ENCODE measurements at places on chromosomes 12 and 14.

GRCh38 chr12:112989806-112990205 is 11.5 kb downstream of the OAS2 start:
- no peak for DNase-seq

- DNase-seq, result no peak
Measured at GRCh38 chr12:114779186-114779585, 95.2 kb upstream of the TBX3 start.

- no peak for DNase-seq
Measured at GRCh38 chr12:43009846-43010240, 420.3 kb upstream of the PRICKLE1 start.

GRCh38 chr12:117187421-117187820 is 2.8 kb downstream of the FBXO21 start:
- DNase-seq, result no peak

DNA sequence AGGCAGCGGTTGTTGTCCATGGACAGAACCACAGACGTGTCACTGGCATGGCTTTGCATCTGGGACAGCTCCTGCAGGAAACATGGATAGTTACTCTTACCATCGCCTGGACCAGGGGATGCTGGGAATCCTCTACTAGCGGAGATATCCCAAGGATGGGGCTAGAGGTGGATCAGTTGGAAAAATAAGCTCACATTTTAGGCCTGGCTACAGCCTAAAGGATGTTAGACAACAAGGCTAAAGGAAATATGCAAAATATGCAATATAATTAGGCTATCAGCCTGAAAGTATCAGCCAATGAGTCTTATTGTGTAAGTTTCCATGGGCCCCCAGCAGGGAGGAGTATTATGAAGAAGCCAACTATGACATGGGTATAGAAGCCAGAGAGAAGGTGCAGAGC is 5.0 kb downstream of the KRT76 start:
- no peak for DNase-seq

DNA sequence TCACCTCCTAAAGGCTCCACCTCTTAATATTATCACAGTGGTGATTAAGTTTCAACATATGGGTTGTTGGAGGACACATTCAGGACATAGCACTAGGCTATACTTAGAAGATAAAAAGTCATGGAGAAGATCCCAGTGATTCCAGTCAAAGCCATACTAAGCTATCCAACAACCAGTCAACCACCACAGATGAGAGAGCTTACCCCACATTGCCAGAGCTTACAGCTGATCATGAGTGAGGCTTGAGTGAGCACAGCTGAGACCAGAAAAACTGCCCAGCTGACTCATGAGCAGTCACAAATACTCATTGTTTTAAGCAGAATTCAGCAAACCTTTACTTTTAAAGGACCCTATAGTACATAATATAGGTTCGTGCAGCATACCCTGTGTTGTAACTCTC is 85.1 kb downstream of the DRAM1 start:
- DNase-seq, result no peak

DNA sequence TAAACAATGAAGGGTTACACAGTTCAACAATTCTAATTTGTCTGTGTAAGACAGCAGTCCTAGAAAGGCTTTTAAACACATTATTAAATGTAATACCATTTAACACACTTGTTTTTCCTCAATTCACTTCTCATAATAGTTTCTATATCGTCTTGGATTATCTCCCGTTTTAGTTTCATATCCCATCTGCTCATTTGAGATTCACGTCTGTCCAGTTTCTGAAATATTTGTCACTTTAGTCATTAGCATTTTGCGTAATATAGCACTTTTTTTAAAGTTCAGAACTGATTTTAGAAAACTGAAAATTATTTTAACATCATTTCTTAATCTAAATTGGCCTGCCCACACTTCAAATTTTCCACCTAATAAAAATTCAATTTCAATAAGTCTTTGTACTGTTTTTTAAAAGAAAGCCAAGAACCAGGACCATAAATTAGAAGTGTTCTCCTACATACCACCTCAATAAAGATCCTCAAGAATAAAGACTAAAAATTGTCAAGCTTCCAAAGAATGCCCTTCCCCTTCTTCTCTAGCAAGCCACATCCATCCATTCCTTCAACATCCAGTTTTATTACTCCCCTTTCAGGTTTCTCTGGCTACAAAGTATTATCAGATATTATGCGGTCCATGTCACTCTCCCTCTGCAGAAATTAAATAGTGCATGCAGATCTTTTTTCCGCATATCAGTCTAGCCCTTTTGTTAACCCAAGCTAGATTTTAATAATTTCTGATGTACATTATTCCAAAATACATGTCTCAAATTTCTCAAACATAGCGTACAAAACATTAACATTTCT is 11.9 kb downstream of the MED13L start:
- DNase-seq, result no peak

GRCh38 chr12:52334185-52334584 is 13.0 kb upstream of the KRT83 start:
- no peak for DNase-seq

GRCh38 chr12:123531091-123531490 is 2.4 kb downstream of the RILPL1 start:
- no peak for DNase-seq

DNA sequence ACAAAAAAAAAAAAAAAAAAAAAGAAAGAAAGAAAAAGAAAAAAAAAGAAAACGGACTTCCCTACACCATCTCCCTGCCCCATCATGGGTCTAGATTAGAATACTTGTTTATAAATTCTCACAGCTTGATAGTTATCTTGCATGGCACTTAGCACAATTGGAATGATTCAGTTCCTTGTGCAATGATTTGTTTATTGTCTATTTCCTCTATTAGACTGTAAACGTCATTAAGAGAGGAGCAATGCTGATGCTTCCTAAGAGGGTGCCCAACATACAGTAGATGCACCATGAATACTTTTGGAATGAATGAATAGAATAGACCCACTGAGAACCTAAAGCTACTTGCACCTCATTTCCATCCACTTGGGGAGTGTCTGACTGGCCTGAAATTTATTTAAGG is 40.8 kb downstream of the PAX9 start:
- DNase-seq, result no peak

DNA sequence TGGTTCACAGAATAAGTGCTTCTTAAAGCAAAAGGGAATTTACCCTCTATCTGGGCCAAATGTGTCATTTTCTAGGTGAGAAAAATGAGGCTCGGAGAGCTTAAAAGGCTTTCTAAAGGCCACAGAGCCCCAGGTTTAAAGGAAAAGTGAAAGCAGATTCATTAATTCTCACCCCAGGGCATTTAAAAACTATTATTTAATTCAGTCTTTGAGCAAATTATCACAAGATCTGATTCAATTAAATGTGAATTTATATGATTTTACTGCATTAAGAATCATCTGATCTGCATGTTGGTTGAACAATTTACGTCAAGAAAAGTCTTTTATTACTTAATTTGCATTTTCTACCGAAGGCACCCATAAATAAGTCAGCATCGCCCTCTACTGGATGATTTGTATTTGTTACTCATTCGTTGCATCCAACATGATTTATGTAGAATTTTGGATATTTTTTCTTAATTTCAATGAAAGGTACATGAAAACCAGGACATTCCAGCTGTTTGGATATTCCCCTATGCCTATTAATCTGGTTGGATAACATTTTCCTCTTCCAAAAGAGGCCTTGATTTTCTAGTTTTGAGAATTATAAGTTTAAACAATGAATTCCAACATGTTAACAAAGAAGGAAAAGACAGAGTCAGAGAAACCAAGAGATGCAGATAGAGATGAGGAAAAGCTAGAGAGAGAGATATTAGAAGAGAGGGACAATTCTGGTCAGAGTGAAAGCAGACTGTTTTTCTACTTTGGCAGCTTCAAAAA is 19.1 kb upstream of the DHRS7 start:
- DNase-seq, result no peak

GRCh38 chr12:66538970-66539369 is 139.9 kb downstream of the GRIP1 start:
- no peak for DNase-seq

DNA sequence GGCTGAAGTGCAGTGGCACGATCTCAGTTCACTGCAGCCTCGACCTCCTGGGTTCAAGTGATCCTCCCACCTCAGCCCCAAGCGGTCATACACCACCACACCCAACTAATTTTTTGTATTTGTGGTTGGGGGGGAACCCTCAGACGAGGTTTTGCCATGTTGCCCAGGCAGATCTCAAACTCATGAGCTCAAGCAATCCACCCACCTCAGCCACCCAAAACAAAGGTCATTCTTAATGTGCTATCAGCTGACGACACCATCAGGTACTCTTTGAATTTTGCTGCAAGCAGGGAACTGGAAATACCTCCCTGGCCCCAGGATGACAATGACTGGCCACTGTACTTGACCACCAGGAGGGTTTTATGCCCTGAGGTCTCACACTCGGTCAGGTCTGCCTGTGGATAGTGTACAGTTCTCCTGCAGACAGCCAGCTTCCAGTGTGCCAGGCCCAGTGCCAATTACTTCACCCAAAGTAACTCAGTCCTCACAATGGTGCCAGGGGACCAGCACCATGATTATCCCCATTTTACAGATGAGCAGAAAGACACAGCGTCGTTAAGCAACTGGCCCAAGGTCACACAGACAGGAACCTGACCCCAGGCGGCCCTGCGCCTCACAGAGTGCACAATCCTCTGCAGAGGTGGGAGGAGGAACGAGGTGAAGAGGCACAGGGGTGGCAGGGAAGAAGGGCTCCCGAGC is 42.9 kb downstream of the ITPK1 start:
- DNase-seq, result no peak

DNA sequence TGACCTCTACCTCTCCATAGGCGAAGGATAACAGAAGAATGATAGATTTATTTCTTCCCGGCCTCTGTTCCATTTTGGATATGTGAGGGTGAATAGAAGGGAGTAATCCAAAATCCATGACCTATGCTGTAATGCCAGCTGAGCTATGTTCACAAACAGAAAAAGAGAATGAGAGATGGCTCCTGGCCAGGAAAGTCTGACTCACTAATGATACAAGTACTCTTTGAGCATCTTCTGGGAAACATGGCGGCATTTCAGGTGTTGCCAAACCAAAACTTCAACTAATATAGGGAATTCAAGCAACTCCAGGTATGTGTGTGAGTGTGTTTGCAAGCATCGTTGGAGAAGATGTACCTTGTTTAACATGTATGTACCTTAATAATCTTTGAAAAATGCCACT is 55.1 kb downstream of the MED13L start:
- no peak for DNase-seq

GRCh38 chr14:60253649-60254048 is 4.6 kb downstream of the PPM1A start:
- DNase-seq, result no peak

DNA sequence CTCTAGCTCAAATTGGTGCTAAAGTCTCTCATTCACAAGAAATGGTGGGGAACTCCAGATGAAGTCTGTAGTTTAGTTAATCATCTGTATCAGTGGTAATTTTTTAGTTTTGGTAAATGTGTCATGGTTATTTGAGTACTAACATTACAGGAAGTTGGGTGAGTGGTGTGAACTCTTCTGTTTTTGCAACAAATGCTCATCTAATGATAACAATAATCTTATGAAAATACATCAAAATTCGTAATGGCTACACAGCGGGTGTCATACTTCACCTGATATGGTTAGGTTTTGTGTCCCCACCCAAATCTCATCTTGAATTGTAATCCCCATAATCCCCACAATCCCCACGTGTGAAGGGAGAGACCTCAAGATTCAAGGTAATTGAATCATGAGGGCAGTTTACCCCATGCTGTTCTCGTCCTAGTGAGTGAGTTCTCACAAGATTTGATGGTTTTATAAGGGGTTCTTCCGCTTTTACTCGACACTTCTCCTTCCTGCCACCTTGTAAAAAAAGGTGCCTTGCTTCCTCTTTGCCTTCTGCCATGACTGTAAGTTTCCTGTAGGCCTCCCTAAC is 209.3 kb upstream of the FOXN3 start:
- no peak for DNase-seq

DNA sequence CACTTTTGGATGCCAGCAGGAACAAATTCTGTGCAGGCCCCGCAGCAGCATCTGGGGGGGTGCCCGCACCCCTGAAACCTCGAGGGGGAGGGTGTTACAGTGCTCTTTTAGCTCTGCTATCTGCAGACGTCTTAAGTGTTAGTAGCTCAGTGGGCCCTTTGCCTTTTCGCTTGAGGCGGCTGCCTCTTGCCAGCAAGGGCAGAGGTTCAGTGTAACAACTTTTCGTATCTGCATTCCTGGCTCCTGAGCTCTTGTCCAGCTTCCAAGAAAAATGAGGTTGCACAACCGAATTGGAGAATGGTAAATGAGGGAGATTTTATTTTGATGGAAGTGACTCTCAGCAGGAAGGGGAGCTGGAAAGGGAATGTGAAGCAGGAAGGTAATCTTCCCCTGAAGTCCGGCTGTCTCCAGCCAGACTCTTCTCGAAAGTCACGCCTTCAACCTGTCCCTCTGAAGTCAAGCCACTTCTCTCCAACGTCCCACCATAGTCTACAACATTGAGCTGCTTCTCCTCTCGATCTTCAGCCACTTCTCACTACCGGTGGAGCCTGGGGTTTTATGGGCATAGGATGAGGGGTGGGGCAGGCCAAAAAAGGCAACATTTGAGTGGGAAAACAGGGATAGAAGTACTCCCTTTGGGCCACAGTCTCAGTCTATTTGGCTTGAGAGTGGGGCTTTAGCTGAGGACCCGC is 17.8 kb downstream of the TAS2R50 start:
- no peak for DNase-seq

- no peak for DNase-seq
Measured at GRCh38 chr14:99684410-99684934, 374 bp downstream of the CYP46A1 start.

DNA sequence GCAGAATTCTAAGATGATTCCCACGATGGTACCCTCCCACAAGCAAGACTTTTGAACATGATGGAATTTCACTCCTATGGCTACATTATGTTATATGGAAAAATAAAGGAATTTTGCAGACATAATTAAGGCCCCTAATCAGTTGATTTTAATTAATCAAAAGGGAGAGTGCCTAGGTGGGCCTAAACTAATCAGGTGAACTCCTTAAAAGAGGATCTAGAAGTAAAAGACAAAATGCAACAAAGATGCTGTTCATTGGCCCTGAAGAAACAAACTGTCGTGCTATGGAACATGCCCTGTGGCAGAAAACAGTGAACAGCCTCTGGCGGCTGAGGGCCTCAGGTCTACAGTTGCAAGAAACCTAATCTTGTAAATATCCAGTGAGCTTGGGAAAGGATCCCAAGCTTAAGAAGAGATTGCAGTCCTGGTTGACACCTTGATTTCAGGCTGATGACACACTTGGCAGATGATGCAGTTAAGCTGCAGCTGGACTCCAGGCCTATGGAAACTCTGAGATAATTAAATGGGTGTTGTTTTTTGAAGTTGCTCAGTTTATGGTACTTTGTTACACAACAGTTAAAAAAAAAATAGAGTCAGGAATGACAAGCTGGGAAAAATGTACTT is 13.8 kb downstream of the TMCC3 start:
- DNase-seq, result no peak

GRCh38 chr12:63919756-63920155 is 75.3 kb downstream of the SRGAP1 start:
- no peak for DNase-seq

DNA sequence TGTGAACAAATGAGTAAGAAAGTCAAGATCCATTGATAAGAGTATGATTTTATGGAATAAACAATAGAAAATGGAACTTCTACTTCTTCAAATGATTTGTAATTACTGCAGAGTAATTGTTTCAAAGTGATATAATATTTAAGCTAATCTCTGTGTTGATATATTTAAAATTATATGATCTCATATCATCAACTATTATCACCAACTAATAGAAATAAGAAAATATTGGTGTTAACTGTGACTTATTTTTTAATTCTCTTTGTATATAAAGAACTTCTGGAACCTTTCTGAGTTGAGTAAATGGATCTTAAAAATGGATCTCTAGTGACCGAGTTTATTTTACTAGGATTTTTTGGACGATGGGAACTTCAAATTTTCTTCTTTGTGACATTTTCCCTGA is at the start of gene OR4L1:
TSS of gene OR4L1 (plus strand) at position 301 of the 400 bp plus-strand sequence. CDS start at position 301, 0 bp downstream.
- DNase-seq, result no peak

- DNase-seq, result no peak
Measured at GRCh38 chr14:39433452-39433813, 1.2 kb upstream of the FBXO33 start.

All from SK-N-SH (cell line).